Stimulated activated CD8-positive, alpha-beta memory T cell treated with anti-CD3 and anti-CD28 coated beads, Interleukin-12 subunit alpha, Interleukin-12 subunit beta, amount 100 ng/mL, for 1 hour (primary cell): ENCODE measurements at places on chromosomes 4 and X.

- DNase-seq, result no peak
Observed at GRCh38 chr4:175246941-175247340, 328.8 kb downstream of the ADAM29 start.

DNA sequence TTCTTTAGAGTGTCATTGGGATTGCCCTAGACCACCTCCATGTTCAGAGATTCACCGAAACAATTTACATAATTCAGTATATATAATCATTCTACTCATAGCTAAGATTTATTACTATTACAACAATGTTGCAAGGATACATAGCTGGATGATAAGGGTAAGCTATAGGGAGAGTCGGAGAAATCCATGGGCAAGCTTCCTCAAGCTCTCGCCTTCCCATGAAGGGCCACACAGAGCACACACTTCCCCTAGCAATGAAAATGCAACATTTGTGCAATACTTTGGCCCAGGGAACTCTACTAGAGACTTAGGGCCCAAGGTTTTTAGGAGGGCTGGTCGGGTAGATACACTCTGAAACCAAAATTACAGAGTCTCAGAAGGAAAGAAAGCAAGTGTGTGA, 49.7 kb upstream of the ABCG2 start:
- no peak for DNase-seq

GRCh38 chrX:26262121-26262523, 46.2 kb downstream of the MAGEB5 start:
- no peak for DNase-seq

- no peak for DNase-seq
Observed at GRCh38 chr4:174521800-174522182, 497 bp downstream of the HPGD start.

DNA sequence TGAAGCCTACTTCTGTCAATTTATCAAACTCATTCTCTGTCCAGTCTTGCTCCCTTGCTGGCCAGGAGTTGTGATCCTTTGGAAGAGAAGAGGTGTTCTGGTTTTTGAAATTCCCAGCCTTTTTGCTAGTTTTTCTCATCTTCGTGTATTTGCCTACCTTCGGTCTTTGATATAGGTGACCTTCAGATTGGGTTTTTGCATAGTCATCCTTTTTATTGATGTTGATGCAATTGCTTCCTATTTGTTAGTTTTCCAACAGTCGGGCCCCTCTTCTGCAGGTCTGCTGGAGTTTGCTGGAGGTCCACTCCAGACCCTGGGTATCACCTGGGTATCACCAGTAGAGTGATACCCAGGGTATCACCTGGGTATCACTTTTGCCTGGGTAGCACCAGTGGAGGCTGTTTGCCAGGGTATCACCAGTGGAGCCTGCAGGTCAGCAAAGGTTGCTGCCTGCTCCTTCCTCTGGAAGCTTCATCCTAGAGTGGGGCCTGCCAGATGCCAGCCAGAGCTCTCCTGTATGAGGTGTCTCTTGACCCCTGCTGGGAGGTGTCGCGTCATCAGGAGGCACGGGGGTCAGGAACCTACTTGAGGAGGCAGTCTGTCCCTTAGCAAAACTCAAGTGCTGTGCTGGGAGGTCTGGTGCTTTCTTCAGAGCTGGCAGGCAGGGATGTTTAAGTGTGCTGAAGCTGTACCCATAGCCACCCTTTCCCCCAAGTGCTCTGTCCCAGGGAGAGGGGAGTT, 684.2 kb downstream of the PCDH18 start:
- no peak for DNase-seq

DNA sequence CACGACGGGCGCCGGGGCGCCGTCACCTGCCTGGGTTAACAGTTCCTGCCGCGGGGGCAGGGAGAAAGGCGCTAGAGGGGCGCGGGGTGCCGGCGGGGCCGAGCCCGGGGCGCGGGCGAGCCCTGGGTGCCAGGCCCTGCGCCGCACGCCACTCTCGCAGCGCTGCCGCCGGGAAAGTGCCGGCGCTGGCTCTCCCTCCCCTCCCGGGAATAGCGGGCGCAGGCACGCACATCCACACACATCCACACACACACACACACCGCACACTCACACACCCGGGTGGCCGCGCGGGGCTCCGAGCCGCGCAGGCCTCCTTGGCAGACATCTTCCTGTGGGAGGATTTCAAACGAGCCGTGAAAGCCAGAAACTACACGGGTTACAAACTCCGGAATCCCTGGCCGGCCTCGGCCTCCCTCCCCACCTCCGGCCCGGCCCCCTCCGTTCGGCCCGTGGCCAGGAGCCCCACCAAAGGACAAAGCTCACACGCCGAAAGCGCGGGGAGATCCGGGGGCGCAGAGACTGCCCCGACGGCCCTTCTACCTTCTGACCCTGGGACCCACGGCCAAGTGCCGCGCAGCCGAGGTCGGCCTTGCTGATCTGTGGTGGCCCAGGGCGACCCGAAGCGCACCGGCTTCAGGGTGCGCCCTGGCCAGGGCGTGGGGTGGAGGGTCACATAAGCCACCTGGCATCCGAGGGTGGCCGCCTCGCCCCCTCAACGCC, 92.3 kb downstream of the BCOR start:
- no peak for DNase-seq

DNA sequence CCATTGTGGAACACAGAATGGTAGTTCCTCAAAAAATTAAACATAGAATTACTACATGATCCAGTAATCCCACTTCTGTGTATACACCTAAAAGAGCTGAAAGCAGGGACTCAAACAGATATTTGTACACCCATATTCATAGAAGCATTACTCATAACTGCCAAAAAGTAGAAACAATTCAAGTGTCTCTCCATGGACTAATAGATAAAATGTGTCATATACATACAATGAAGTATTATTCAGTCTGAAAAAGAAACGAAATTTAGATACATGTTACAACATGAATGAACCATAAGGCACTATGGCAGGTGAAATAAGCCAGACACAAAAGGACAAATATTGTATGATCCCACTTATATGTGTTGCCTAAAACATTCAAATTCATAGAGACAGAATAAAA, 145.1 kb downstream of the ANTXR2 start:
- DNase-seq, result no peak

- DNase-seq, result no peak
Observed at GRCh38 chr4:14701896-14702295, 300.4 kb upstream of the CPEB2 start.

DNA sequence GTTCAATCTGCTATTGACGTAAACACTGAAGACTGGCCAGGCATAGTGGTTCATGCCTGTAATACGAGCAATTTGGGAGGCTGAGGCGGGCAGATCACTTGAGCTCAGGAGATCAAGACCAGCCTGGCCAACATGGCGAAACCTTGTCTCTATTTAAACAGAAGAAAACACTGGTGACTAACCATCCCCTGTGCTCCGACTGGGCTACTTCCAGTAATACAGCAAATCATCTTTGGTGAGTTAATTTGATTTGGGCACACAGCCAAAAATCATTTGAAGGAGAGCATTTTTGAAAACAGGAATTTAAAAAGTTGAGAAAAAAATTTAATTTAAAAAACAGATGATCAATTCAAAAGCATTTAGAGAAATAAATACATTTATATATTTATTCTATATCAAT, 52.0 kb downstream of the SEC24D start:
- no peak for DNase-seq

- DNase-seq, result no peak
Observed at GRCh38 chr4:8201321-8201781, 2.3 kb downstream of the SH3TC1 start.

GRCh38 chr4:172778583-172778982, 390.0 kb upstream of the GALNT7 start:
- DNase-seq, result no peak

- no peak for DNase-seq
Observed at GRCh38 chr4:83438719-83439118, 16.9 kb downstream of the HELQ start.
